ENCODE measurements at places on chromosomes 16 and 17.
A peak's percentile ranks its signal among the peaks of the same experiment; 100 is the strongest.

GRCh38 chr16:26717826-26718225 is 348.9 kb upstream of the C16orf82 start:
- peak; percentile 24 for DNase-seq

- DNase-seq: no peak
These were observed 14.6 kb downstream of the CDH3 start for GRCh38 chr16:68659412-68660358.

DNA sequence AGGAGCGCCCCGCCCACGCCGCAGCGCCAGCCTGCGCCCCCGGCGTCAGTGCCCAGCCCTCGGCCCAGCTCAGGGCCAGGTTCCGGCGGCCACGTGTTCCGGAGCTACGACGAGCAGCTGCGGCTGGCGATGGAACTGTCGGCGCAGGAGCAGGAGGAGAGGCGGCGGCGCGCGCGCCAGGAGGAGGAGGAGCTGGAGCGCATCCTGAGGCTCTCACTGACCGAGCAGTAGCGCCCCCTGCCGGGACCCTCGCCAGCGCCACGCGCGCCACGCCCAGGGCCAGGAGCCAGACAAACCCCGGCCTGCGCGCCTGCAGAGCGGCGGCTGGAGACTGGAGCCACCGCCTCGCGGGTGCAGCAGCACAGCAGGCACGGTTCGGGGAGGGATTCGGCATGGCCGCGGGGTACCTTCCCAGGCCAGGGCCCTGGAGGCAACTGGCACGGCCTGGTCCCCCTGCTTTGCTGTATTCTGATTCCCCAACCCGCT is 9.3 kb downstream of the CORO6 start:
- DNase-seq: no peak

DNA sequence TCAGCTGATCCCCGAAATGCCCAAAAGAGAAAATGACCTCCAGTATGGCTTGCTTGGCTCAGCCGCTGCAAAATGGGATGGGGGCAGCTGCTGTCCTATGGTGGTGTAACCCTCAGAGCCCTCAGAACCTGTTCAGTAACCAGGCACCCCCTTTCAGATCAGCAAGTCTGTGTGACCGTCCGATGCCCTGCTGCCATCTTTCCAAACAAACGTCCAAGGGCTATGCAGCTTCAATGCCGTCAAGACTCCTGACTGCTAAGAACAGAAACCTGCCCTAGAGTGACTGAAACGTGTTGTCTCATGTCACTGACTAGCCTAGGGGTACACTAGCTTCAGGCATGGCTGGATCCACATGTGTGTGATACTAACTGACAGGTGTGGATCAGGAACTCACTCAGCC is 70.4 kb downstream of the GNAO1 start:
- no peak for DNase-seq

DNA sequence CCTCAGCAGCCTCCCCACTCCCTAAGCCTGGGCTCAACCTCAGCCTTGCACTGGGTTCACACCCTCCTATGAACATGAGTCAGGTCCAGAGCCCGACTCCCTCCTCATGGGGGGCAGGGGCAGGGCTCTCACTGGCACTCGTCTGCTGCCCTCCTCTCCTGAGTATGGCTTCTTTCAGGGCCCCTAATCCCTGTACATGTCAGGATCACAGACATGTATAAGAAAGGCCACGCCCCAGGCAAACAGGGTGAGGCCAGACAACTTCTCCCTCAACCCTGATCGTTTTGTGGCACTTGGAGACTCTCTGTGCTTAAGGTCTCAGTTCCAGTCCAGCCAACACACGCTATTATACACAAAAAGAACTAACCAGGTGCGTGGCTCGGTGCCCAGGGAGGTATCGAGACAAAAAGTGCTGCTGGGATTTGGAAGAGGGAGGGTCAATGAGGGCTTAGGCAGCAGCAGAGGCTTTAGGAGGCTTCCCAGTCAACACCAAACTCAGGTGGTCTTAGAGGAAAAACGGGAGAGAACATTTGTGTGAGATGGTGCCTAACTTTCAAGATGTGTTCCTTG is 45.2 kb downstream of the CMTM3 start:
- DNase-seq: no peak

GRCh38 chr17:8726941-8727555 is 17.6 kb downstream of the CCDC42 start:
- no peak for DNase-seq

DNA sequence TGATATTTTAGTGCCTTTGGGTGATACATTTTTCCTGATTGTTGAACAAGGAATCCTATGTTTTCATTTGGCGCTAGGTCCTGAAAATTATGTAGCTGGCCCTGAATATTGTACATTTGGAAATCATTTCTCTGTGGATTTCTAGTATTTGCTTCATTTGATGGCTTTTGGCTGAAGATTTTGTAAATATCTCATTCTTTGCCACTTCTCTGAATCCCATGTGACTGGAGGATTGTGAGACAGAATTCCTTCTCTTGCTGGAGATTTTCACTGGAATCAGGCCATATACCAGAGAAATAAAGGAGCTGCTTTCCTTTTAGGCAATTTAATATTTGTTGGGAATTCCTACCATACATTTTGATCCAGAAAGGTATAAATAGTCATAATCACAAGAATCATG is 8.6 kb downstream of the KRT28 start:
- no peak for DNase-seq

DNA sequence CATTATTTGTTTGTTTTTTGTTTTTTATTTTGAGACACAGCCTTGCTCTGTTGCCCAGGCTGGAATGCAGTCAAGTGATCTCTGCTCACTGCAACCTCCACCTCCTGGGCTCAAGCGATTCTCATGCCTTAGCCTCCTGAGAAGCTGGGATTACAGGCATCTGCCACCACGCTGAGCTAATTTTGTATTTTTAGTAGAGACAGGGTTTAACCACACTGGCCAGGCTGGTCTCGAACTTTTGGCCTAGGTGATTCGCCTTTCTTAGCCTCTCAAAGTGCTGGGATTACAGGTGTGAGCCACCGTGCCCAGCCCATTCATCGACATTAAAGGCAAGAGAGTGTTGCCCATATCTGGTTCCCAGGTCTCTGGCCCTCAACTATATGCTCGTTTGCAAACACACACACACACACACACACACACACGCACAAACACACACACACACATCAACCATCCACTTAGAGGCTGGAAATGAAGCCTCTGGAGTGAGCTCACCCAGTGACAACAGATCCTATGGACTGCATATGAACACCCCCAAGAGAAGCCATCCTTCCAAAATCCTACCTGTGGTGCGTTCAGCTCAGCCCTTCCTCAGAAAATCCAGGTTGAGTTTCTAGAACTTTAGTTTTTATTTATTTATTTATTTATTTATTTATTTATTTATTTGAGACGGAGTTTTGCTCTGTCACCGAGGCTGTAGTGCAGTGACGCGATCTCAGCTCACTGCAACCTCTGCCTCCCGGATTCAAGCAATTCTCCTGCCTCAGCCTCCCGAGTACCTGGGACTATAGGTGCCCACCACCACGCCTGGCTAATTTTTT is 12.3 kb upstream of the SEPHS2 start:
- no peak for DNase-seq

GRCh38 chr16:69417520-69418199 is 6.8 kb upstream of the CYB5B start:
- DNase-seq: no peak

Data from NCI-H1105 treated with DMSO at 0.1 percent for 48 hours (cell line).